Fibroblast of villous mesenchyme (primary cell): ENCODE measurements at places on chromosomes 4 and X. TPM values are rescaled to one million over a fixed set of nuclear protein-coding genes. Genes with fewer than 3 reads are reported as not detected.

- DNase-seq: no peak
These were observed 93.2 kb upstream of the ATP8A1 start for GRCh38 chr4:42750091-42750490.

UGT2B10 gene
- total RNA-seq: not detected in 2 replicates

DNA sequence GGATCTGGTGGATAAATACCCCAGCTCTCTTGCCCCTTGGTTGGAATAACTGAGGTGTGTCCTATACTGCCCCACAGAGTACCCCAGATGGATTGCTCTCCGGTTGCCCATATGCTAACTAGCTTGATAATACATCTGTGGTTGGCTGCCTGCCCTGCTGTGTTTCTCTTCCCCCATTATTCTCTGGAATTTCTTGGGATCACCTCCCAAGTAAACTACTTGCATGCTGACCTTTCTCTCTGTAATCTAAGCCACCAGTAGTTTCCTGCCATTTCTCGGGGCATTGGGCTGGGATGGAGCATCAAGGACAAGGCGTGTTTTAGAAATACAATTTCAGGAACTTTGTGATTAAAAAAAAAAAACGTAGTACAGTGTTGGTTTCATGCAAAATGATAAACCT is 25.2 kb downstream of the PPP1R2C start:
- no peak for DNase-seq

UCP1 gene
- total RNA-seq: not detected in 2 replicates

DNA sequence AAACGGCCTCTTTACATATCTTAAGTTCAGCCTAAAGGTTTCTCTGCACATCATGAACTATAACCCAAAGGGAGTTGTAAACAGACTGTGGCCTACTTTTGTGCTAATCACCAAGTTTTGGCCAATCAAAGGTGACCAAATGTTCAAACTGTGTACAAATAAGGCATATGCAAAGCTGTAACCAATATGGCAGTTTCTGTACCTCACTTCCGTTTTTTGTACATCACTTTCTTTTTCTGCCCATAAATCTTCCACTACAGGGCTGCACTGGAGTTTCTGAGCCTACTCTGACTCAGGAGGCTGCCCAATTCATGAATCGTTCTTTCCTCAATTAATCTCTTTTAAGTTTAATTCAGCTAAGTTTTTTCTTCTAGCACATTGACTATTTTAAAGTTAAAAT is 318.7 kb downstream of the SLC7A11 start:
- no peak for DNase-seq

- no peak for DNase-seq
These were observed 22.0 kb upstream of the PHKA2 start for GRCh38 chrX:19005909-19006308.

GRCh38 chrX:64758047-64758446 is 218.2 kb downstream of the ZC4H2 start:
- no peak for DNase-seq

GRCh38 chr4:162912482-162912881 is 254.2 kb downstream of the NAF1 start:
- DNase-seq: no peak

DNA sequence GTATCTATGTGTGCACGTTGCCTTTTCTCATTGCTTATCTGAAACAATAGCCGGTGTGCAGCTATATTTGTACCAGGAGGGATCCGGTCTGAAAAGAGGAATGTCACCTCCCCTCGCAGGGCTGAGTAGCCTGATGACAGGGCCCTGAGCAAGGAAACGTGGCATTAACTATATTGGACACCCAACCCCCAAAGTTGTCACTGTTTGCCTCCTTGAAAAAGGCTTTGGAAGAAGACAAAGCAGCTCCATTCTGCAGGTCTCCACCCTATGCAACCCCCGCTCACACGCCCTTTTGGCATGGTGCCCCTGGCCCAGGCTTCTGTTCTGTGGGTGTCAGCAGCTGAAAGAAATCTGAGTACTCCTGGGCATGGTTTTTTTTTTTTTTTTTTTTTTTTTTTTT is 8.2 kb downstream of the PRRG3 start:
- DNase-seq: no peak

SHROOM4 gene
- 0.43 and 0.97 TPM in 2 replicates for total RNA-seq

DNA sequence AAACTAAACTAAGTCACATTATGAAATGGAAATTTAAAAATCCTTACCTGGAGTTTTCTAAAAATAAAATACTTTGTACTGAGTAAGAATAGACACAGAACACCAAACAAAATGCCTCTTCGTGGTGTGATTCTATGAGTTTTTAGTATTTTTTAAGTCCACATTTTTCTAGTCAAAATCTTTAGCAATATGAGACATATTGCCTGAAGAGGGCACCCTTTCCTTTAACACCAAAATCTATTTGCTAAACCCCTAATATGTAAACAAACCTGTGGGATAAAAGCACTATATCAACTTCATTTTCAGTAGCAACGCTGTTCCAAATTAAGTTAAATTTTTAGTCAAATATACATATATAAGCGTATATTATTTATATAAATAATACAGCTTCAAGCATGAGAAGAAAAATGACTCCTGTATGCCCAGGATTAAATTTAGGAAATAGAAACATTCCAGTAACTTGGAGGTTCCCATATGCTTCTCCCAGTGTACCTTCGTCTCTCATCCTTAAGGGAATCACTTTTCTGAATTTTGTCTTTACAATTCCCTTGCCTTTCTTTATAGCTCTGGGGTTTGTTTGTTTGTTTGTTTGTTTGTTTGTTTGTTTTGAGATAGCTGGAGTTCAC is 23.0 kb upstream of the PGM2 start:
- DNase-seq: peak; percentile 73

DNA sequence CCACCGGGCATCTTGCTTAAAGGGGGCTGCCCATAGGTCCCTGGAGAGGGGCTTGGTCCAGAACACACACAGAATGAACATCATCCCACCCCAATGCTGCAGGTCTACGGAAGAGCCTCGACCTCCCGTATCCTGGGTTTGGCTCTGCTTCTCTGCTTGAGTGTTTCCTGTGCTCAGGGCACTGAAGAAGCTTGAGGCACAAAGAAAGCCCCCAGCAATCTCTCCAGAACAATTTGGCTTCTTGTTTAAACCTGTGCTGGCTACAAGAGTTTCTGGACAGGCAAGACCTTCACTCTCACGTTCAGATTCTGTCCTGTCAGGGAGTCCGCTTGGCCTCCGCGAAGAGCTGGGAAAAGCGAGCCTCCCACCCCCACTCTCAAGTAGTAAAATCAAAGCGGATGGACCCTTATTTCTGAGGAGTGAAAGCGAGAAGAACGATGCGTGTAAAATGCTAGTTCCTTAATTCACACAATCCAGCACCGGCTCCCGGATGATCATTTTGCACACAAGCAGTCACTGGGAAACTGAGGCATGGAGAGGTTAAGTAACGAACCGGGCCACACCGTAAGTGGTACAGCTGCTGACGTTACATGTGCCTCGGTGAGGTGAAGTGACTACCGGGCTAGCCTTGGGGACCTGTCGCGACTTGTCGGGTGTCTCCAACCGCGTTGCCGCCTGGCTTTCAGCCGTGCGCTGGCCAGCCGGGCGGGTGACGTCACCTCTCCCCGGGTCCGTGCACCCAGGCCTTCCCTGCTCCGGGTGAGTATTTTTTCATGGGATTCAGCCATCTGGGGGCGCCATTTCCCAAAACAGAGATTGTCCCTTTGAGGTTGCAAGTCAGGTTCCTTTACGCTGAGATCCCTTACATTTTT is 3.1 kb upstream of the SFRP2 start:
- peak; percentile 60 for DNase-seq

DNA sequence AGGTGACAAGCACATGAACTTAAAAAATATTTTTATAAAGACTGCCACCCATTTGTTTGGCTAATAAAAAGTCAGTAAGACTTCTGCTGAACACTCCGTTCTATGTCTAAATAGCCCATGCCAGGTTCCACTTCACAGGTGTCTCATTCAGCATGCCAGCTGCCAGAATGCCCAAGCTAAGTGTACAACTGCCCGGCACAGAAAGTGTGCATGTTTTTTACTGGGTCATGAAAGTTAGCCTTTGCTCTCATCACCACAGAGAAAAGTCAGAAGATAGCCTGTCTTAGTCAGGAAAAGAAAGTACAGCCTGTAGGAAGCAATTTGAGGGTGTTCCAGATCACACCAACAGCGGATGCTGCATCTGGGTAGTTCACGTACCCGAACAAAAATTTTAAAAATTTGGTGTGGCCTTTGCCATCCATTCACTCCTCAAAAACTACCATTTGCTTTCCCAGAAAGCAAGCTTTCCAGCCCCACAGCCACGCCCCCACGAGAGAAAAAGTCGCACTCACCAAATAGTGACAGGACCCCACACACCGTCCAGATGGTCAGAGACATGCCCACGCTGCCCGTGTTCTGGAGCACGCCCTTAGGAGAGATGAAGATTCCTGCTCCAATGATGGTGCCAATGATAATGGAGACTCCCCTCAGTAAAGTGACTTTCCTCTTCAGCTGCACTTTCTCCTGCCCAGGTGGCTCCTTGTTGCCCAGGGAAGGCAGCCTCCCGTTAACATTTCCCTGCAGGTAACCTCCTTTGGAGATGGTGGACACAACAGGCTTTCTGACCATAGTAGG is 671 bp downstream of the SLC7A11 start:
- peak; percentile 49 for DNase-seq

DNA sequence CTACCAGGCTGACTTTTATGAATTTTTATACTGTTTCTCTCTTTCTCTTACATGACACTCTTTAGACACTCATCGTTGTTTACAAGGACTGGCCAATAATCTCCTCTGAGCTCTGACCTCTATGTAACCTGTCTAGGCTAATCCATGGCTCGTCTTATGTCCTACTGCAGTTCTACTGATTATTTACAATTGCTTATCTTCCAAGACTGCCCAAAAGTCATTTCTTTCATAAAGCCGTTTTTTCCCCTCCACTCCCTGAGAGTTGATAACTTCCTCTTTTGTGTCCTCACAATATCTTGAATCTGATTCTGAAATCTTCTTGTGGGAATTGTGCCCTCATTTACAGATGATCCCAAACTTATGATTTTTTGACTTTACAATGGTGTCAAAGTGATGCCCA is 18.3 kb upstream of the SNCA start:
- DNase-seq: no peak

DNA sequence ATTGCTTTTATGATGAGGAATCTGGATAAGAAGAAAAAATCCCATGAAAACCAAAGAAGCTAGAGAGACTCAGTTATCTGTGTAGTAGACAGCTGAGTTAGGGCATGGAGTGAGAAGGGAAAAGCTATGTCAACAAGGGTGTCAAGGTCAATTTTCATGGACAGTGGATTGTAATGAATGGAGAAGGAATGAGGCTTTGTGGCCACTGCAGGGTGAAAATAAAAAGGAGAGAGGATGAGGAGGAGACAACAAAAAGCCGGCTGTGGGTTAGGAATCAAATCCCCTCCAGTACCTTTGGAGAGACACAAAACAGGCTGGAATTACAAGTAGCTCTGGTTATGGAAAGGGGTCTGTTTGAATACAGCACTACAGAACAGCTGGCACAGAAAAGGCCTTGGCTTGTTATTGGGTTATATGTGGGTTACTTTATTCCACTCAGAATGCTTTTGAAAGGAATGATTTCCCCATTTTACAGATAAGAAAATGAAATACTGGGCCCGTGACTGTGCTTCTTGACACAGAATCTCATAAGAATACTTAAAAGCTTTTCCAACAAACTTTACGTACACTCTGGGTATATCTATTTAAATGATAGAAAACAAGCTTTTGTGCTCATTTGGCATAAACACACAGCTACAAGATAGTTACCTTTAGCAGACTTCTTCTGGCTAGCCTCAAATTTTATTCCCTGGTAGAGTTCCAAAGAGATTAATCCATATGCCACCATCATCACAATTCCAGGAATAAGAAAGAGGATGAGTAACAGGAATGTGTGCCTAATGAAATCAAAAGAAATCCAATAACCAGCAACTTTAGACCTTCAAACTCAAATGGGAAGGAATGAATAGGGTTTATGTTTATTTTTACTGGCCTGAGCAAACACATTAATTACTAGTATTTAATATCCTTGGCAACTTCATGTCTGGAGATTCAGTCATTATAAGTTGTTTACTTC is 7.5 kb downstream of the CCKAR start:
- peak; percentile 36 for DNase-seq

- peak; percentile 18 for DNase-seq
These were observed 67.9 kb upstream of the OGT start for GRCh38 chrX:71464968-71465367.

GPR82 gene
- total RNA-seq: under 0.01 TPM in 1 of 2 replicates, not detected in the other

- DNase-seq: no peak
These were observed 442.9 kb downstream of the TLL1 start for GRCh38 chr4:166315721-166316467.

- DNase-seq: no peak
These were observed 344.5 kb upstream of the NOCT start for GRCh38 chr4:138671106-138671505.

DNA sequence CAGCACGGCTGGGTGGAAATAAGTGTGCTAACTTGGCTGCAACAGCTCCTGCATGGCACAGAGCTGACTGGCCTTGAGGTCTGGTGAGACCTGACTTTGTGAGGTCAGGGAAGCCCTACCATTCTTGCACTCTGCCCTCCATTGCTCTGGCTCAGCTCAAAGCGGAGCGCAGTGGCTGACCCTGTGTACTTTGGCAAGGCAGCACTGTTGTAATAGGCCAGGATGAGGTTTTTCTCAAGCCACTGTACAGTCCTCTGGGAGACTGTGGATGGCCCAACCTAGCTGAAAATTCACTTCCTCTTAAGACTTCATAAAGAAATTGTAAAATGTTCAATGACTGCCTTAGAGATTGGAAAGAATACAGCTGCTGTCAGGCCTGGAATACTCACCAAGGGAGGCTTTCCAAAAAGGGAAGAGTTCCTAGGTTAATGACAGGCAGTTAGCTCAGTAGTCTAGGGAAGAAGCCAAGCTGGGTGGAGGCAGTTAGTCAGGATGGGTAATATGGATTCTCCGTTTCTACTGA is 129.8 kb downstream of the GUCY2F start:
- peak; percentile 18 for DNase-seq

CT45A1 gene
- not detected in 2 replicates for total RNA-seq

- DNase-seq: no peak
These were observed 55.0 kb upstream of the FAM9B start for GRCh38 chrX:9088896-9089295.

DNA sequence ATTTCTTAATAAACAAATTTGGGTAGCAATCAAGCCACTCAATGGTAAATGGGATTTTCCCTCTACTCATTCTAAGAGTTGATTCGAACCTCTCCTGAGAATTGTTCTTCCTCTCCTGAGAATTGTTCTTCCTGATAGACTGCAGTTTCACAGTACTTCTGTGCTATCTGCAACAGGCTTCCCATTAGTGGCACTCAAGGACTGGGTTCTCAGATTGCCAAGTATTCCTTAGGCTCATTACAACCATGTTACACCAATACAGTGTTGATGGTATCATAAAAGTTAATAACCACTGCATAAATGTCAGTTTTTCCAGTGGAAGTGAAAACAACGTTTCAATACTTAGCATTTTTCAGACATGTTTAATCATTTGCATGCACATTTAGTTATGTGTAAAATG is 201.6 kb downstream of the FRMPD4 start:
- no peak for DNase-seq
